Stimulated activated naive CD4-positive, alpha-beta T cell treated with Interleukin-2 at 50 U/mL for 16 hours (primary cell): ENCODE measurements at places on chromosomes 2 and 18.

DNA sequence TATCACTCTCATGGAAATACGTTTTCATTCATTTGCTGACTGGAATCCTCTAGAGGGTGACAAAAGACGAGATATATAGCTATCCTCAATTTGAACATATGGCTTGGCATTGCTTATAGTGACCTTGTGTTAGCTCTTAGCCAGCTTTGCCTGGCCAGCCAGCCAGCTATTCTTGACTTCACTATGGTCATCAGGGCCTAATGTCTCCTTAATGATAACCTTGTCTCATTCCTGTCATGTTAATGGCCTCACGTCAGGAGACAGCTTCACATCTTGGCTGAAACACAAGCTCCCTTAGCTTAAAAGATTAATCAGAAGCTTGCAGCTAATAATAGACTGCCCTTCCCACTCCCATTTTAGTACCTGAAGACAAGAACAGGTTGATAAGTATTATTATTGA lies 1517.5 kb upstream of the PIK3C3 start:
- DNase-seq: no peak

DNA sequence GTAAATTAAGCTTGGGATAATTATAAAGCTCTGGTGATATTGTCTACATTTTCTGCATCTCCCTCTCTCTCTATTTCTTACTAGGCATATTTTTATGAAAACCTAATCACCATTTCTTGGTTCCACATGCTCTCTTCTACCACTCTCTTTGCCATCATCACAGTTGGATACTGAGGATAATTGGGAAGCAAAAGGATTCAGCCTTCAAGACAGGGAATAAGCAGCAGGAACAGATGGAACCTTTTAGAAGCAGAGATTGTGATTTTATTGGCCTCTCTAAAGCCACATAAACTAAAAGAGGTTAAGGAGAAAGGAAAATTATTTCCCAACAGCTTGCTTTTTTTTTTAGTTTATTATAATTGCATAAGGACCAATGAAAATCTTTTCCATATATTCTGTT lies 226.3 kb upstream of the SPHKAP start:
- no peak for DNase-seq

- DNase-seq: no peak
These were observed 1.7 kb downstream of the CYBRD1 start for GRCh38 chr2:171524018-171524401.

GRCh38 chr2:234098681-234099080 lies 48.2 kb downstream of the SPP2 start:
- no peak for DNase-seq

DNA sequence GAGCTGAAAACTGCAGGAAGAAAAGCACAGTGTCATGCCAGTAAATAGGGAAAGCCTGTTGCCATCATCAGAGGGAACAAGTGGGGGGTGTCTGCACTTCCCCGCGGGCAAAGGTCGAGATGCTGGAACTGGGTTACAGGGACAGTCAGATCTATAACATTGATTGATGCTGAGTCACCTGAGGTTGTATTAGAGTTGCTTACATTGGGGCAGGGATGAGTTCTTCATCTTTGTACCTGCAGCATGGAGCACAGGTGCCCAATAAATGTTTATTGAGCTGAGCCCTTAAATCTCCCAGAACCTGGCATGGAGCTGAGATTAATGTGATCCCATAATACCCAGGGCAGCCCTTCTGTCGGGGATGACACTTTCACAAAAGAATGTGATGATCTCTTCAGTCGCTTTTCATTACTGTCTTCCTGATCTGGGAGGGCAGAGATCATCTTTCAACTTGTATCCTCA lies 5.9 kb upstream of the RNF152 start:
- DNase-seq: no peak

GRCh38 chr2:202808754-202809153 lies 62.8 kb downstream of the ICA1L start:
- DNase-seq: no peak

GRCh38 chr2:186503827-186504606 lies 18.0 kb downstream of the ZC3H15 start:
- DNase-seq: no peak

GRCh38 chr2:11922294-11922693 lies 175.9 kb downstream of the LPIN1 start:
- no peak for DNase-seq
